ENCODE measurements at places on chromosomes 2 and 18. TPM values are rescaled to one million over a fixed set of nuclear protein-coding genes. Genes with fewer than 3 reads are reported as not detected.

The IL37 gene
- total RNA-seq: 3.1 TPM

The CHST9 gene
- not detected for total RNA-seq

The CD207 gene
- total RNA-seq: not detected

The SATB2 gene
- 5.1 TPM for total RNA-seq

The CNGA3 gene
- total RNA-seq: not detected
